Stimulated activated CD8-positive, alpha-beta memory T cell treated with anti-CD3 and anti-CD28 coated beads, Interleukin-15, amount 100 ng/mL, for 1 hour (primary cell): ENCODE measurements at places on chromosomes 12 and 14.

DNA sequence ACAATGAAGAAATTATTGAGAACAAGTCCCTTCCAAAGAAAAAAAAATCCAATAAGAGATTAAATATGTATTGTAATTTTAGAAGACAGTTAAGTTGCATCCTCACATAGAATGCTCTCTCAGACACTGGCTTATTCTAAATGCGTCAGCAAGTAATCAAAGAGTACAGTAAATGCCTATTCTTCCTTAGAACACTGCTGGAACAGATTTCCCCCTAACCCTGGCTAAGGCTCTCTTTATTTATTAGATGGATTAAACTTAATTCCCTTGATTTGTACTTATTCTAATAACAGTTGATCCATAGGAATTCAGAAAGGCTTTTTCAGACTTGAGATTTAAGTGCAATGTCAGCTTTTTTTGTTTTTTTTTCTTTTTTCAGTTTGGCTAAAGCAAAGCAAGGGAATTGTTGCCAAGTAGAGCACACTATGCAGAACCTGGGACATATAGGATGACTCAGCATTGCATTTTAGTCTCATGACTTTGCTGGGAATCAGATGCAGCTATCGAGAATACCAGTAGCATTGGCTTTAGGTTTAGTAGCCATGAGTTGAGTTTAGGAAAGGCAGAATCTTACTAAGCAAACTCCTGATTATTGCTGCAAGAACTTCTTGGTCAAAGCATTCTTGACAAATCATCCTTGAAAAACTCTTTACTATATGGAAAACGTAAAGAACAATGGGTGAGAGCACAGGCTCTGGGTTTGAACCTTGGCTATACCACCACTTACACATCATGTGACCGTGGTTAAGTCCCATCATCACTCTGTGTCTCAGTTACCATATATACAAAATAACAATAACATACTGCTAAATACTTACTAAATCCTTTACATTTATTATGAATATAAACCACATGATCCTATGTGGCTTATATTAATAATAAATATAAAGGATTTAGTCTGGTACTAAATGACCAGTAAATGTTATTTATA lies 26.7 kb downstream of the MED21 start:
- no peak for DNase-seq

- no peak for DNase-seq
Observed at GRCh38 chr12:94372461-94372860, 87.2 kb downstream of the CEP83 start.

- DNase-seq = no peak
Observed at GRCh38 chr12:22413592-22413991, 79.1 kb upstream of the ST8SIA1 start.

DNA sequence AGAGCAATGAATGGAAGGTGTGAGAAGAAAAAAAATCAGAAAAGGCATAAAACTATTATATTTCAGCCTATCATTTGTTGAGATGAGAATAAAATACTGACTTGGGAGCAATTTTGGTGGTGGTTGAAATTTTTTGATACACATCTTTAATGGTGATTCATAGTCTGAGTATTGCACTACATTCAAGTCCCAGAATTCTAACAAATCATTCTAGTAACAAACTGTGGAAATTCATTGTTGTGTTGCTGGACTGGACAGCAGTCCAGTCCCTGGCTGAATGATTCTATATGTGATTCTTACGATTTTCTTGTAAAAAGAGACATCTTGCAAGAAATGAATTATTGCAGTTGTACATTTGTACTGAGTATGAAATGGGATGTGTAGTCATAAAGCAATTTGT lies 268.6 kb downstream of the TRHDE start:
- no peak for DNase-seq

DNA sequence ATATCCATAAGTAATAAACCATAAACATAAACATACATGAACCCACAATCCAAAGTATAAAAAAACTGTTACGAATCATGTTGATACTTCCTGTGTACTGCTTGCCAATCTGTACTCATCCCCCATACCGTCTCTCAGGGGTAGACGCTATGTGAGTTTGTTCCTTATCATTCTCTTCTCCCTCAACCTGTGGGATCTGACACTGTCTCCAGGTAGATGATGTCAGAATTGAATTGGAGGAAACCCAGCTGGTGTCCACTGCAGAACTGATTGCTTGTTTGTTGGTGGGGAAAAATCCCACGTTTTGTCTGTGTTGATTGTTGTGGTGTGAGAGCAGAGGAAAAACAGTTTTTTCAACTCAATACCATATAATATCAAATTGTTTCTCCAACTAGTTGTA lies 50.8 kb downstream of the C12orf42 start:
- DNase-seq = no peak

DNA sequence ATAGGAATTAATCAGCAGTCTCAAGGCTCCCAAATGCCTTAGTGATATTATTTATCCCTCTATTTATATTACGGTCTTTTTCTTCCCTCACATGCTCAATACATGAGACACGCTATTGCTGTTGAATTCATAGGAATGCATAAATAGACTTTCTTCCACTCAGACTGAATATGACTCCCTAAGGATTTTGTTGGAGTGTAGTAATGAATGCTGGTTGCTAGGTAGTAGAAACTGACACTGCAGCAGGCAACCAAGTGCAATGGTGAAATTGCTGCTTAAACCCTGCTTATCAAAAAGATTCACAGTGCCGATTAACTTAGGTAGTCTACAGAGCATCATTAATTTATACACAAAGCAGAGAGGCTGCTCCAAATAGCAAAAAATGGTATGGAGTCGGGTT lies 168.2 kb downstream of the KCNC2 start:
- DNase-seq = no peak

GRCh38 chr12:3311491-3312103 lies 179.4 kb upstream of the PRMT8 start:
- DNase-seq = no peak

GRCh38 chr12:68963856-68964745 lies 31.1 kb upstream of the CPM start:
- DNase-seq = no peak

- DNase-seq = no peak
Observed at GRCh38 chr14:95189367-95190132, 32.2 kb upstream of the DICER1 start.

DNA sequence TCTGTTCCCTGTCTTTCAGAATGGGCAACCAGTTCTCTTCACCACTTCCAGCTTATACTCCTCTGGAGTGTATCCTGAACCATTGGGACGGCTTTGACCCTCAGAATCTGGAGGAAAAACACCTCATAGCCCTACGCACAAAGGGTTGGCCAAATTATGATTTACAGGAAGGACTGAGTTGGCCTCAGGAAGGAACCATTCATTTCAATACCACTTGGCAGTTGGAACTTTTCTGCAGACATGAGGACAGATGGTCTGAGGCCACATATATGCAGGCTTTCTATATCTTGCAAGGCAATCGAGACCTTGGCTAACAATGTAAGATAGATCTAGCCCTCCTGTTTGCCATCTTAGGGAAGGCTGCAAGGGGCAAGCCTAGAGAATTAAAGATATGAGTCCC lies 24.0 kb downstream of the CLECL1 start:
- no peak for DNase-seq

- DNase-seq = no peak
Observed at GRCh38 chr14:37172024-37172869, at the start of gene SLC25A21. Gene SLC25A21 (minus strand): TSS chr14:37172606.

GRCh38 chr12:113260127-113260526 lies 38.9 kb downstream of the TPCN1 start:
- DNase-seq = no peak

DNA sequence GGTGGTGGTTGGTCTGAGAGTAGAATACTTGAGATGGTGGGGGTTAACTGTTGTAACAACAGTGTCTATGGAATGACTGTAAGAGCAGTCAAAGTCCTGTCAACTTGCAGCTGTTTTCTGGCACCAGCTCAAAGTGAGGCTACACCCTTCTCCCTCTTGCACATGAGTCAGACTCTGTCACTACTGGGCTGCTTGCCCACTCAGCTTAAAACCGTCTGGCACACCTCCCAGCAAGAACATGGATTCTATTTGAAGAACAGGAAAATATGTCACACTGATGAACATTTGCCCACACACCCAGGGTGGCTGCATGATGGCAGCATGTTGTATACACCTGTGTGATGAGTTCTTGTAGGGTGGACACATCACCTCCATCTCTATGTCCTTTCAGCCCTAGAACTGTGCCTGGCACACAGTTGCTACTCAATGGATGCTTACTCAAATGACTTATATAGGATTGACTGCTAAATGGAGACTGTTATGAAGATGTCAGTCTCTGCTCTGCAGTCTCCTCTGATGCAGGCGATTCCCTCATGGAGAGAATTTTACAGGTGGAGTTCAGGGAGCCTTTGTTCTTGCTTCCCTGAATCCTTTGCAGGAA lies 19.3 kb upstream of the SERPINA6 start:
- no peak for DNase-seq

DNA sequence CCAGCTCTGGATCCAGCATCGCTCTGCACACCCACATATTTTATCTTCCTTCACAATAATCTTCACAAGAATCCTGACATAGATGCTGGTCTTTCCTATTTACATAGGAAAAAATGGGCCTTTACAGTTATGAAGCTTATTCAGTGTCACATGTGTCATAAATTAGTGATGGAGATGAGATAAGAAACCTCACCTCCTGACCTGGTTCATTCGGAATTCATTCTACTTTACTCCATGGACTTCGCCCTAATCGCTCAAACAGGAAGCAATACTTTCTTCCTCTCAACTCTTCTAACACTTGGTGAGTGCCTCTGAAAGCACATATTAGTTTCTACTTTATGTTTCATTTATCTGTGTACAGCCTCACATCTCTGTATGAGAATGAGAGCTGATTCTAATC lies 12.0 kb upstream of the SINHCAF start:
- no peak for DNase-seq

DNA sequence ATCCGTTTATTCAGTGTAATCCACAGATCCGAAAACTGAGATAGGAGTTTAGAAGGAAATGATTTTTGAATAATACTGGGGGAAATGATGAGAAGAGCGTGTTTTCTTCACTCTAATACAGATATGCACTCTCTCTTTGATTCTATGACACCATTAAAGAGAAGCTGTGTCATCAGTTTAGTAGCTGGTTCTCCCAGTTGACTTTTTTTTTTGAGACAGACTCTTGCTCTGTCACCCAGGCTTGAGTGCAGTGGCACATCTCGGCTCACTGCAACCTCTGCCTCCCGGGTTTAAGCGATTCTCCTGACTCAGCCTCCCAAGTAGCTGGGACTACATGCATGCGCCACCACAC lies 48.4 kb upstream of the EML1 start:
- DNase-seq = no peak

GRCh38 chr14:69674546-69675244 lies 63.3 kb downstream of the SUSD6 start:
- DNase-seq = no peak

GRCh38 chr14:23149745-23150144 lies 30.7 kb upstream of the CEBPE start:
- no peak for DNase-seq

GRCh38 chr12:50734409-50735263 lies 29.3 kb upstream of the ATF1 start:
- DNase-seq = no peak

- DNase-seq = no peak
Observed at GRCh38 chr12:75196865-75197264, 12.8 kb downstream of the KCNC2 start.

GRCh38 chr12:77727442-77728001 lies 103.2 kb upstream of the NAV3 start:
- no peak for DNase-seq

DNA sequence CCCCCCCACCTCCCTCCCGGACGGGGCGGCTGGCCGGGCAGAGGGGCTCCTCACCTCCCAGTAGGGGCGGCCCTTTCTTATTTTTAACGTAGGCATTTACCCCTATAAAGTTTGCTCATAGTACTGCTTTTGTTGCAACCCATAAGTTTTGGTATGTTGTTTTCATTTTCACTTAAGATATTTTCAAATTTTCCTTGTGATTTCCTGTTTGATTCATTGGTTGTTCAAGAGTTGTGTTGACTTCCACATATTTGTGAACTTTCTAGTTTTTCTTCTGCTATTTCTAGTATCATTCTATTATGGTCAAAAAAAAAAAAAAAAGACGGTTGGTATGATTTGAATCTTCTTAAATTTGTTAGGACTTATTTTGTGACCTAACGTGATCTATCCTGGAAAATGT lies 6.5 kb downstream of the NOXRED1 start:
- DNase-seq = no peak

GRCh38 chr12:47651368-47652254 lies 54.2 kb downstream of the RPAP3 start:
- DNase-seq = no peak
